Lung (tissue), 17 donors: ENCODE measurements at places on chromosomes 5 and 9.

GRCh38 chr9:114638404-114638803 lies 19.2 kb downstream of the TEX53 start:
- no peak overlapping the region for H3K27ac ChIP-seq
- H3K4me3 ChIP-seq = no peak overlapping the region
- H3K27me3 ChIP-seq = no peaks in the 10 kb centered on the region

DNA sequence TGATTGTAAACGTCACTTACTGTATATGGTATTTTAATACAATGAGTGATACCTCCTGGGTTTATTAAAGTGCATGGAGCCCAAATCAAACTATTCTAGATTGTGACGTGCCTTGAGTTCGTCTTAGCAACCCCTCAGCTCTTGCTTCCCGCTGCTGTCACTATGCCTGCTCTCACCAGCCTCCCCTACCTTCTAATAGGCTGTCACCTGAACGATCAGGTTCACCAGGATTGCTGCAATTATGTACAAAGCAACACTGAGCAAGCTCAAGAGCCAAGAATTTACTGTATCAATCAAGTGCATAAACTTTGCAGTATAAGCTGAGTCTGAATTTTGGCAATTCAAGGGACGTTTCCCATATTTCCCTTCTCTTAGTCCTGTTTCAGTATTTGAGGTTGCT lies 3.0 kb downstream of the LECT2 start:
- DNase-seq = no peak
- H3K27ac ChIP-seq = no peak overlapping the region
- H3K36me3 ChIP-seq = no peaks in the 10 kb centered on the region

DNA sequence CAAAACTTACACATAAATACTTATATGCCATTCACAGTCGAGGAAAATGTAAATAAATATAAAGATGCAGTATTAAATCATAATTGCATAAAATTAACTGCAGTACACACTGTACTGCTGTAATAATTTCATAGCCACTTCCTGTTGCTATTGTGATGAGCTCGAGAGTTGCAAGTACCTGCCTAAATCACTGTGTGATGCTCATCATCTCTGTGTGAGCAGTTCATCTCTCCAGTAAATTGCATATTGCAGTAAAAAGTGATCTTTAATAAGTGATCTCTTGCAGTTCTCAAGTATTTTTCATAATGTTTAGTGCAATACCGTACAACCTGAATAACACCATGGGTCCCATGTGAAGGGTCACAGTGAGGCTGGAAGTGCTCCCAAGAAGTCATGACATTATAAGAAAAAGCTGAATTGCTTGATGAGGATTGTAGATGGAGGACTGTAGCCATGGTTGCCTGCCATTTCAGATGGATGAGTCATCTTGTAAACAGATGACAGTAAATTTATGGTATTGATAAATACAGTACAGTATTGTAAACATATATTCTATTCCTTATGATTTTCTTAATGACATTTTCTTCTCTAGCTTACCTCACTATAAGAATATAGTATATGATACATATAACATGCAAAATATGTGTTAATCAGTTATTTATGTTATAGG lies 34.9 kb downstream of the SYK start:
- H3K27me3 ChIP-seq = no peaks in the 10 kb centered on the region
- no peak overlapping the region for H3K27ac ChIP-seq
- DNase-seq = no peak
- H3K4me1 ChIP-seq = no peaks in the 10 kb centered on the region

DNA sequence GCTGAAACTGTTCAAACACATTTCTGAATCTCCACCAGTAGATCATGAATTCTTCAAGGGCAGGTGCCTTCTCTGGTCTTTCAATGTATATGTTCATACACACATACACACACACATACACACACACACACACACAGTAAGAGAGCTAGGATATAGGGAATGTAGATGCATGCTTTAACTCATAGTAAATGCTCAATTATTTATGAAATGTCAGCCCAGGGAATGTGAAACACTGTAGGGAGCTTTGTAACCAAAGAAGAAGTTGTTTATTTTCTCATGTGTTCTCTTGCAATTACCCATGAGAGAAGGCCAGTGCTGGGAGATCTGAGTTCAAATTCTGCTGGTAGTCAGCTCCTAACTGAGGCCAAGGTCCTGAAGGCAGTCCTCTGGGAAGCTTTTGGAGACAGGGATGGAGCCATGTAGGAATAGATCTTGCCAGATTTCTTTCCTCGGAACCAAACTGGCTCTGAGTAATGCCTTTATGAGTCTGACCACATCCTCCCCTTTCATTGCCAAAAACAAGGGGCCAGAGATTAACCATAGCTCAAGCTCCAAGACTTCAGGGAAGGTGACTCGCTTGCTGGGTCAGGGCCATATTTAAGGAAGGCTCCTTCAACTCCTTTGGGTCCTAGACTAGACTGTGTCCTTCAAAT lies 487.0 kb upstream of the TNC start:
- no peaks in the 10 kb centered on the region for H3K27me3 ChIP-seq
- no peak overlapping the region for H3K4me3 ChIP-seq
- no peak overlapping the region for H3K27ac ChIP-seq
- DNase-seq = no peak
- H3K36me3 ChIP-seq = no peaks in the 10 kb centered on the region

GRCh38 chr9:87387351-87388011 lies 110.2 kb upstream of the DAPK1 start:
- H3K27ac ChIP-seq = no peak overlapping the region
- H3K4me3 ChIP-seq = no peak overlapping the region
- H3K27me3 ChIP-seq = no peaks in the 10 kb centered on the region
- no peaks in the 10 kb centered on the region for H3K36me3 ChIP-seq
- H3K4me1 ChIP-seq = no peaks in the 10 kb centered on the region
- no peak for DNase-seq

GRCh38 chr5:41708604-41708940 lies 161.7 kb downstream of the OXCT1 start:
- H3K36me3 ChIP-seq = no peaks in the 10 kb centered on the region
- no peaks in the 10 kb centered on the region for H3K27me3 ChIP-seq
- H3K4me3 ChIP-seq = no peak overlapping the region
- H3K27ac ChIP-seq = no peak overlapping the region
- no peaks in the 10 kb centered on the region for H3K4me1 ChIP-seq

DNA sequence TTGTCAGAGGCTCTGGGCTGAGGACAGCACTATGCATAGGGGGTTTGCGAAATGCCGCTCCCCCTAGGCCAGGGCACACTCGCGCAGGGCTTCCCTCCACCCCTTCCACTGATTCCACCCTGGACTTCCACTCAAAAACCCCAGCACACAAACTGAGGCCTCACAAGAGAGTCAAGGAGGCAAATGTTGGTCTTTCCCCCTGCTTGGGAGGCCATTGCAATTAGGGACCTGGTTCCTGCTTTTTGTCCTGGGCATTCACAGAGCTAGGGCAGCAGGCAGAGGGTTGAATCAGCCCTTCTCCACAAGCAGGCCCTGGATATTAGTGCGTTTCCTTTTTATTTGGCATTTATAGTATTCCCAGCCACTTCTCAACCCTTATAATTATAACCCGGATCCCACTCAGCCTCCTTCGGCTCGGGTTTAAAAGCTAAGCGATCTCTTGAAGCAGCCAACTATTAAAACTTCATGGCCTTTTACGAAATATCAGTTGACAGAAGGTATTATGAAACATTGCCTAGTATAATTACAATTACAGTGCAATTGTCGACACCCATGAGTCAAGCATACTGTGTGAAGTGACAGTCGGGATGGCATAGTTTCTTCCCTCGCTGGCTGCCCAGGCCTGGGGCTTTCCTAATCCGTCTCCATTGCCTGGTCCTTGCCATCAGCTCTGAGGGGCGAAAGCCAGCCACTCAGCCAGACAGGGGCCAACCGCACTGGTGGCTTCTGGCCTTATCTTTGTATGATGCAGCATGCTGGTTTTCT lies 285.5 kb upstream of the MAP3K1 start:
- no peaks in the 10 kb centered on the region for H3K36me3 ChIP-seq
- H3K27ac ChIP-seq = no peak overlapping the region
- H3K27me3 ChIP-seq = no peaks in the 10 kb centered on the region
- no peak for DNase-seq

- no peak overlapping the region for H3K27ac ChIP-seq
- no peaks in the 10 kb centered on the region for H3K36me3 ChIP-seq
- no peak overlapping the region for H3K4me3 ChIP-seq
- H3K27me3 ChIP-seq = no peaks in the 10 kb centered on the region
- H3K4me1 ChIP-seq = no peaks in the 10 kb centered on the region
- DNase-seq = no peak
These were observed 693 bp upstream of the RGS3 start for GRCh38 chr9:113462781-113463286.

DNA sequence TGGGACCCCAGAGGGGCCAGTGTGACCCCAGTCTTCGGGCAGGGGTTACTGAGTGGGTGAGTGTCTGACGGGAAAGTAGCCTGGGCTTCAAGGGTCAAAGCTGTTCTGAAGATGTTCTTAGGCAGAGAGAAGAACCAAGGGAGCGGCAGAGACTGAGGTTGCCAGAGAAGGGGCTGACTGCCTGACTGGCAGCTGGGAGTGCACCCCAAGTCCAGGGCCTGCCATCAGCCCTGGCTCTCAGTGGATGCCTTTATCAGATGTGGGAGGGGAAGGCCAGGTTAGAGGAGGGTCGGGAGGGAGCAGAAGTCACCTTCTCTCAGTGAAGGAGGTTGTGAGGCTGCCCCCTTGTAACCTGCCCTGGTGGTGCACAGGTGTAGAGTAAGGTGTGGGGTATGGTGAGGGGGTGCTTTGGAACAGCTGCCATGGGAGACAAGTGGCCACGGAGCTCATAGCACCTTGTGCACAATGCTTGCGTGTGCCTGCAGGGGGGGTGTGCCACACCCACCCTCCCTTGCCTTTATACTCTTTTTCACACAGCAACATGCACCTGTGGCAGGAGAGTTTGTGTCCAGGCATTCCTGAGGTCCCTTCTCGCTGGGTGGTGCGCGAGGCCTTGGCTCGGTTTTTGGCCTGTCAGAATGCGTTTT lies 18.9 kb downstream of the RALGPS1 start:
- H3K36me3 ChIP-seq = peaks cover 5% of the 10 kb centered on the region
- no peak for DNase-seq
- no peak overlapping the region for H3K4me3 ChIP-seq
- no peaks in the 10 kb centered on the region for H3K4me1 ChIP-seq
